Breast epithelium (tissue), 4 donors: ENCODE measurements at places on chromosomes 16 and 17. TPM values are rescaled to one million over a fixed set of nuclear protein-coding genes. Genes with fewer than 3 reads are reported as not detected.

The TAF1C gene
- 52.7 TPM for total RNA-seq

The KRTAP4-3 gene
- not detected for total RNA-seq

The CUEDC1 gene
- 18.0 TPM for total RNA-seq

The CFAP52 gene
- not detected for total RNA-seq

The TNP2 gene
- total RNA-seq: not detected

The EVPLL gene
- total RNA-seq: 0.73 TPM

The MARVELD3 gene
- total RNA-seq: not detected
